Stimulated activated CD8-positive, alpha-beta memory T cell treated with anti-CD3 and anti-CD28 coated beads, Interleukin-12 subunit alpha, Interleukin-12 subunit beta, amount 100 ng/mL, for 4 hours (primary cell): ENCODE measurements at places on chromosomes 2 and 18.

DNA sequence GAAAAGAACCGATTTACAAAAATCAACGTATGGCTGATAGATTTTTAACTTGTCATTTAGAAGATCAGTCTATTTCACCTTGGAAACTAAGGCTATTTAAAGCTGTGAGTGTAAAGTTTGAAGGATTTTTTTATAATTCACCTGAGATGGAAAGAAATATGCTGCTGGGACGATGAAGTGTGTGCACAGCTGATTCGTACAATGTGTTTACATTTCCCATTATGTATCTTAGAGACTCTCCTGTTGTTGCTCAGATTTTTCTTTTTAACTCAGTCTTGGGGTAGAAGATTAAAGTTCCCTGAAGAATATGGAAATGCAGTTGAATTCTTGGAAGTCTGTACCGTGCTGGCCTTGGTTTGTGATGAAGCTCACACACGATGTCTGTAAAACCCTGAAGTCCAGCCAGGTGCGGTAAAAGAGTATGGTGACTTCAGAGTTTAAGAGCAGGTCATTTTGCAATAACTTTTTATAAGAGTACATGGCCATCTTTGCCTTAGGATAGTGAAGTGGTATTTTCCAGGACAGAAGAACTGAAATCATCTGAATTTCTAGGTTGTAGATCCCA is 250.1 kb downstream of the PRKCE start:
- DNase-seq: no peak

GRCh38 chr2:25491966-25492532 is 150.3 kb upstream of the DNMT3A start:
- DNase-seq: no peak

DNA sequence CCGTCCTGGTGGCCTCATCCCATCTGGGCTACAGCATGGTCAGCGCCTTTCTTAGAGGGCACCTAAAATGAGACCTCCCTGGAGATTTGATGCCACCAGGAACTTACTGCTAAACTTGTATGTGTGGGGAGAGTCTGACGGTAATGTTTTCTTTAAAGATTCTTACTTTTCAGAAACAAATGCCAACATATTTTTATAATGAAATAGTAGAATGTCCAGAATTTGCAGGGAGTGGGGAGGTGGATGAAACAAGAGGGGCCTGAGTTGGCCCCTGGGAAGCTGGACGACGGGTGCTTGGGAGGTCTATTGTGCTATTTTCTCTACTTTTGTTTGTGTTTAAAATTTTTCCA is 118.8 kb upstream of the CTDP1 start:
- DNase-seq: no peak

DNA sequence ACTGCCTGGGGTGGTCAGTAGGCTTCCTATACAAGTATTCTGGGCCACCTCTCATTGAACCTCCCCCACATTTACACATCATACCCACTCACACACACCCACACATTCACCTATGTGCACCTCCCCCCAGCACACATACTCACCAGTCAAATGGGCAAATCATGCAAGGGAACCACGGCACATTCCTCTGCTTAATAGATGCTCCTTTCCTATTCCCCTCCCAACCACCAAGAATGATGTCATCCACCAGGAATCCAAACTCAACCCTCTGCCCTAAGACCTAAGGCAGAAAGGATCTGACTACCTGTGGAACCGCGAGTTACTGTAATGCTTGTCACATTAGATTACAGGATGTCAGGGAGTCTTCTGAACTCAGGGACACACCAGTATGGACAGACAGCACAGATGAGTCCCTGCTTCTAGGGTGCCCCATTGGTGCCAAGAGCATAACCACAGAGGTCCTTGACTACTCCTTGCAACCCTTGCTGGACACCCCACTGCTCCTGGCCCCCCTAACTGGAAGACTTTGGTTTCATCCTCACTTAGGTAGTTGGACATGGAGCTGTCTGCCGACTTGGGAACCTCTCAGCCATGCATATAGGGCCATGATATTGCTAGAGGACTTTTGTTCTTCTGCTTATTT is 21.5 kb upstream of the CAB39 start:
- DNase-seq: no peak

- no peak for DNase-seq
Observed at GRCh38 chr2:174607989-174608865, 10.6 kb upstream of the WIPF1 start.

GRCh38 chr2:126041391-126042047 is 614.4 kb upstream of the GYPC start:
- DNase-seq: no peak

GRCh38 chr2:126915903-126916302 is 17.2 kb downstream of the TEX51 start:
- DNase-seq: no peak

DNA sequence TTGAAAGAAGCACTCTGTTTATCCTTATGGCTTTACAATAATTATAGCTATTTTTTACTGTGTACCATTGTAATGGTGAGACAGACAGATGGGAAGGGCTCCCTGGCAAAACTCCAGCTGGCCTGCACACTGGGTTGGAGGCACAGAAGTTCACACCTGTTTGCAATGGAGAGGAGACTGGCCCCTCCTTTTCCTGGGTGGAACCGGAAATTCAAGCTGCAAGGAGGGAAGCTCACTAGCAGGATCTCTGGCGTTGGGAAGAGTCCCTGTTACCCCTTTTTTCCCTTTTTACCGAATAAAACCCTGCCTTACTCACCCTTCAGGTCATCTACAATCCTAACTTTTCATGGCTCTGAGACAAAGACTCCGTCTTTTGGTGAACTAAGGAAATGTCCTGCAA is 100.3 kb upstream of the TFPI start:
- DNase-seq: no peak

DNA sequence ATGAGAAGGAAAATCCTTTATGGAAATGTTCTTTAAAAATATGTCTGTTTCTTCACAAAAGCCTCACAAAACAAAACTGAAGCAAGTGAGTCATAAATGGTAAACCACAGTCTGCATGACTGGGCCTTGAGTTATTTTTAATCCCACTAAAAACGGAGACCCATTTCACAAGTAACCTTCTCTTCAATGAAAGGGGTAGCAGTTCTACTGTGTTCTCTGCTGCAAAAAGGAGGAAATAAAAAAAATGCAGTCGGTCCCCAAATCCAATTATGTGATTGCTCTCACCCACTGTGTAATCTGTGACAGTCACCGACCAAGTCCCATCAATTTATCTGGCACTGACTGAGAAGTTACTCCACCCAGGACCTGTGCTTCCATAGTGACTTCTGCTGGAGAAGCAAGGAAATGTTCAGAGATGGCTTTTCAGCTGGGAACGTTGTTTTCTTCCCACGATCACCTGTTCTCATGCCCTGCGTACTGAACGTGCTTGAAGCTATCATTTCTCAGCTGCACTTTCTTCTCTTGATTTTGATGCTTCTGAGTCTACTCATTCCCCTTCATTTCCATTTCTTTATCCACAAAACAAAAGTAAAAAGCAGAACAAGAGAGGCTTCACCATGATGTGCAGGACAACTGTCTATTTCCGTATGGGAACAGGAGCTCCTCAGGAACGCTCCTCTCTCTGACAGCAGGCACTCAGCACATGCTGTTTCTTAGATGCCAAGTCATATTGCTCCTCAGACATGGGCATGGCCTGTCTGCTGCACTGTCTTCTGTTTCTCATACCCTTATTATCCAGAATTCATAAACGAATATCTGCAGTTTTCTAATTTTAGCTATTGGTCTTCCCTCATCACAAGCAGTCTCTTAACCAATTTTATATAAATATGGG is 80.0 kb upstream of the TMEM200C start:
- no peak for DNase-seq

DNA sequence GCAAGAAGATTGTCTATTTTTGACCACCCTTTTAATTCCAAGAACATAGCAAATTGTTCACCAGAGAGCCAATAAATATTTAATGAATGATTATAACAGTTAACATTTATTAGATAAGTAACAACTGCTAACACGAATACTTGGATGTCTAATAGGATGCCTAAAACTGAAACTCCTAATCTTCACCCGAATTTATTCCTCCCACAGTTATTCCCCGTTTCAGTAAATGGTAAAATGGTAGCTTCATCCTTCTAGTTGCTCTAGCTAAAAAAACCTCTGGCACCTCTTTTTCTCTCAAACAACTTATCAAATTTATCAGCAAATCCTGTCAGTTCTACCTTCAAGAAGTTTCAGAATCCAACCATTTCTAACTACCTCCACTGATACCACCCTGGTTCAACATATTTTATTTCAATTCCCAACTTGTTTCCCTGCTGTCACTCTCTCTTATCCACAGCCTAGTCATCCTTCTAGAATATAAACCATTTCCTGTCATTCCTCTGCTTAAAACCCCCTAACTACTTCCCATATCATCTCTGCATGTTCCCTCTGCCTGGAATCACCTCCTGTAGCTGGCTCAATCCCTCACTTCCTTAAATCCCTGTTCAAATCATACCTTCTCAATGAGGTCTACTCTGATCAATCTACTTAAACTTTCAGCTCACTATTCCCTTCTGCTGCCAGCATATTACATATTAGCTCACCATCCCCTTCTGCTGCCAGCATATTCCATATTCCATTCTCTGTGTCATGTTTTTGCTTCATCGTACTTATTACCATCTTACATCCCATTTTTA is 93.8 kb downstream of the ROCK2 start:
- no peak for DNase-seq
